Lower lobe of right lung (tissue), 2 donors: ENCODE measurements at places on chromosomes 12 and 14. TPM values are rescaled to one million over a fixed set of nuclear protein-coding genes. Genes with fewer than 3 reads are reported as not detected.

The E2F7 gene
- 1.0 TPM for total RNA-seq

The SDSL gene
- 12.8 TPM for total RNA-seq

The RTN1 gene
- 18.2 TPM for total RNA-seq

The KRT73 gene
- total RNA-seq = not detected

The SMOC1 gene
- 1.1 TPM for total RNA-seq

The ANG gene
- 29.3 TPM for total RNA-seq

The CAPS2 gene
- total RNA-seq = 12.1 TPM

The KRT79 gene
- total RNA-seq = 3.9 TPM

The ART4 gene
- 3.7 TPM for total RNA-seq

The HHIPL1 gene
- 1.6 TPM for total RNA-seq

The C1S gene
- total RNA-seq = 280 TPM

The ZNF891 gene
- total RNA-seq = 2.6 TPM

The WNT1 gene
- not detected for total RNA-seq

The SHMT2 gene
- total RNA-seq = 66.6 TPM

The GPR137C gene
- 0.97 TPM for total RNA-seq

The GZMB gene
- 7.6 TPM for total RNA-seq

The KSR2 gene
- 1.0 TPM for total RNA-seq

The AP1G2 gene
- total RNA-seq = 146 TPM

The RPAP3 gene
- 20.2 TPM for total RNA-seq

The AQP6 gene
- total RNA-seq = 0.09 TPM

The GOLGA3 gene
- 59.7 TPM for total RNA-seq

The KRT8 gene
- 139 TPM for total RNA-seq

The NRIP2 gene
- 0.77 TPM for total RNA-seq

The TAS2R19 gene
- total RNA-seq = 2.8 TPM

The AP5M1 gene
- total RNA-seq = 36.9 TPM

The DPY19L2 gene
- total RNA-seq = 3.2 TPM

The VPS33A gene
- total RNA-seq = 16.2 TPM

The PLEKHG7 gene
- total RNA-seq = 1.6 TPM

The PLD4 gene
- total RNA-seq = 1.2 TPM

The ACOT6 gene
- total RNA-seq = not detected

The LPAR5 gene
- total RNA-seq = 3.8 TPM

The MYH6 gene
- 0.62 TPM for total RNA-seq

The IFI27L2 gene
- 49.7 TPM for total RNA-seq

The VWF gene
- 468 TPM for total RNA-seq

The RDH16 gene
- total RNA-seq = 0.53 TPM

The CLEC9A gene
- 0.30 TPM for total RNA-seq
